Left renal pelvis (tissue), 4 donors: ENCODE measurements at places on chromosomes 2 and 18. TPM values are rescaled to one million over a fixed set of nuclear protein-coding genes. Genes with fewer than 3 reads are reported as not detected.

The NRP2 gene
- 105 TPM for polyA plus RNA-seq

The RUFY4 gene
- 0.50 TPM for polyA plus RNA-seq

DNA sequence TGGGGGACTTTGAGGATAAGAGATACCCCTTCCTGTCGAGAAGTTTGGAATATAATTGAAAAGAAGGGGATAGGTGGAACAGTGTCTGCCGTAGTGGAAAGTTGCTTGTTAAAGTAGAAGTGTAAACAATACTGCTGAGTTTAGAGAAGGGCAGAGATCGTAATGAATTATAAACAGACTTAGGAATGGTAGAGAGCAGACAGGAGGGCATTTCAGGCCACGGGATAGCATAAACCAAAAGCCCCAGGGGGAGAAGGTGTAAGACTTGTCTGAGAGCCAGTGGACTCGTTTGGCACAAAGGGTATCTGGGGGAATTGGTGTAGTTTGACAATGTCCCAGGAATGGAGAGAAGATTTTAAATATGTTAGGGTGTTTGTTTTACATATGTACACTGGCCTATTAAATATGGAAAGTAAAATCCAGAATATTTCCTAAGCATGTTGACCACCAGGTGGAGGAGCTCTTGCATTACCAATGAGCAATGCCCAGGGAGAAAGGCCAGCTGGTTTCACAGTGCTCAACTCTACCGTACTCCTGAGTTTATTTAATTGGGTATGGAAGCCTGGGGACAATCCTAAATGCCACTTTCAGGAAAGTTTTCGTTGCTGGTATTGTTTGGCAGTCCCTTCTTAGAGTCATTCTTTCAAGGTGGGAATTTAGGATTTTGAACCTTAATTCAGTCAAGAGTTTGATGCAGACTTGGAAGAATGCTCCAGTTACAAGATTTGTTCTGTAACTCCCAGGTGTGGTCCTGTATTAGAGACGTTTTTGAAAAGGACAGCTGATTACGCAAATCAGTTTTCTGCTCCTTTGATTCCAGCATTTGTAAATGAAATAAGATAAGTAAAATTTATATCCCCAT, 7.5 kb downstream of the COPS8 start:
- no peak for DNase-seq

DNA sequence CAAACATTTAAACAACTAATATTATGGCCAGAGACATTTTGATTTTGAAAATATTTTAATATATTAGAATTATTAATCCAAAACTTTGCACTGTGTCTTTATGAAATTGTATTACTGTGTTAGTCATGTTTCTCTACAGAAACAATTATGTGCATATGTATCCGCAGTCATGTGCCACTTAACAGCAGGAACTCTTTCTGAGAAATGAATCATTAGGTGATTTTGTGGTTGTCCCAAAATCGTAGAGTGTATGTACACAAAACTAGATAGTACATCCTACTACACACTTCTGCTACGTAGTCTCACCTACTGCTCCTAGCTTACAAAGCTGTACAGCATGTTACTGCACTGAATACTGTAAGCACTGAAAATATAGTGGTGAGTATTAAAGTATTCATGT, 479.2 kb upstream of the DSEL start:
- no peak for DNase-seq
